ENCODE measurements at places on chromosomes 11 and 22.

GRCh38 chr11:44112091-44112821 lies 16.8 kb downstream of the EXT2 start:
- no peak for DNase-seq

- peak; percentile 68 for DNase-seq
Measured at GRCh38 chr11:44611687-44612434, 46.4 kb downstream of the CD82 start.

DNA sequence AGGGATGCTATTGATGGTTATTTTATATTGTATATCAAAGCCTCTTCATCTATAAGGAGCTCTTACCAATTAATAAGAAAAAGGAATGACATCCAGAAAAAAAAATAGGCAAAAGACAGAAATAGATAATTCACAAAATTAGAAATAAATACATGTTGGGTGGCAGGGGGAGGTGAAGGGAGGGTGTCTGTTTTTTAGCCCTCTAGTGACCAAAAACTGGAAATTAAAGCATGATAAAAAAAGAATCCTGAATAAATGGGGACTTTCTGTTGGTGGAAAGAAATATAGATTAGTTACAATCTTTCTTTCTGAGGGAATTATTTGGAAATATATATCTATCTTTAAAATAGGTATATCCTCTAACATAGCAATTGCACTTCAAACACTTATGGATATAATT lies 42.0 kb upstream of the TTC36 start:
- peak; percentile 28 for DNase-seq

DNA sequence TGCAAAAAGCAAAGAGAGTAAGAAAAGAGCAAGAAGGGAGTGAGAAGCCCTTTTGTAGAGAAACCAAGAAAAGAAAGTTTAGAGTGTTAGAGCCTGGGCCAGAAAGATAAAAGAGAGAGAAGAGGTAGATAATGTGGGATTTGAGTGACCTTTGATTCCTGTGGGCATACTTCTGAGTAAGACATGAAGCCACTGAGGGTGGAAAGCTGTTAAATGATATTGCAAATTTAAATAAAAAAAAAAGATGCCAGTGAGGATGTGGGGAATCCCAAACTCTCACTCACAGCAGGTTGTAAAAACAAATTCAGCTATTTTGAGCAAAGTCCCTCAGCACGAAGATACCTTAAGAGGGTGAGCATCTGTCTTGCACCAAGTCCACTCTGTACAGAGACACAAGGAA lies 59.4 kb upstream of the TOP3B start:
- no peak for DNase-seq

DNA sequence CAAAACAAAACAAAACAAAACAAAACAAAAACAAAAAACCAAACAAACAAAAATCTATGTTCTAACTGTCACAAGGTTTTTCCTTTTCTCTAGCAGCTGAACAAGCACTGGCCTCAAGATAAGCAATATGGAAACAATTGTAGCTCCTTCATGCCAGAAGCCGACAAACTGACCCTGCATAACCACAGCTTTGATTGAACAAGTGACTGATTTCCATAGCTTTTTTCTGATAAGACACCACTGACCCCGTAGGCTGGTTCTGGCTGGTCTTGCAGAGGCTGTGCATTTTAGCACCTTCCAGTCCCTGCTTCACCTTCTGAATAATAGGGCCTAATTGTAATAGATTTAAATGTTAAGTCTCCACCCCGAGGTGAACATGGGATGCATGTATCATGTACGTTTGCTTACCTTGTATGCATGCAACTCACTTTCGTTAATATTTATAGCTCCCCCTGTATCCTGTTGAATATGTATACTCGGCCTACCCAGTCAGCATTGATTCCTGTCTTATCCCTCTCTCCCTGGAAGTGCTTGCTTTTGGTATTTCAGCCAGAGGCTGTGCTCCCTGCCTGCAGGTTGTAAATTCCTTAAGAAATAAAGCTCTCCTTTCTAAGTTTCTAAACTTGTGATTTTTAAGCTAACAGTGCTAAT lies 49.6 kb downstream of the CNTF start:
- DNase-seq = no peak

DNA sequence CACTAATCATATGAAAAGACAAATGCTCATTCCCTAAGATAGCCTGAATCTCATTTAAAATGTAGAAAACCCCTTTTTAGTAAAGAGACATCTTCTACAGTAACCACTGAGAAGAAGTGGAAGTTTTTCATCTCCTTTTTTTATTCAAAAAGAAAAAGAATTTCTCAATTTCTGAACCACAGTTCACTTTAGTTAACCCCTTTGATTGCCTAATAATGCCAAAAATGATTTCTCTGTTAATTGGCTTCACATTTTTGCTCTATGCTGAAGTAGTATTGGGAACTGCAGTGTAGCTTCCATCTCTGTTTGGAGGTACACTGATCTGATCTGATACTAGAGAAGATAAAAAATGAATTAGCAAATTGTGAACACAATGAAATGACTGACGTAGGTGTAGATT lies 58.3 kb downstream of the CD44 start:
- DNase-seq = no peak

DNA sequence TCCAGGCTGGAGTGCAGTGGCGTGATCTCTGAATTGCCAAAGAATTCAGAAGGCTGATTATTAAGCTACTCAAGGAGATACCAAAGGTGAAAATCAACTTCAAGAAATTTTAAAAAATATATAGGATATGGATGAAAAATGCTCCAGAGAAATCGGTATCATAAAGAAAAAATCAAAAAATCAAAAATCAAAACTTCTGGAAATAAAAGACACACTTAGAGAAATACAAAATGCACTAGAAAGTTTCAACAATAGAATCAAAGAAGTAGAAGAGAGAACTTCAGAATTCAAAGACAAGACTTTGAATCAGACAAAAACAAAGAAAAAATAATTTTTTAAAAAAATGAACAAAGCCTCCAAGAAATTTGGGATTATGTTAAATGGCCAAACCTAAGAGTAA lies 45.6 kb upstream of the CLTCL1 start:
- no peak for DNase-seq

DNA sequence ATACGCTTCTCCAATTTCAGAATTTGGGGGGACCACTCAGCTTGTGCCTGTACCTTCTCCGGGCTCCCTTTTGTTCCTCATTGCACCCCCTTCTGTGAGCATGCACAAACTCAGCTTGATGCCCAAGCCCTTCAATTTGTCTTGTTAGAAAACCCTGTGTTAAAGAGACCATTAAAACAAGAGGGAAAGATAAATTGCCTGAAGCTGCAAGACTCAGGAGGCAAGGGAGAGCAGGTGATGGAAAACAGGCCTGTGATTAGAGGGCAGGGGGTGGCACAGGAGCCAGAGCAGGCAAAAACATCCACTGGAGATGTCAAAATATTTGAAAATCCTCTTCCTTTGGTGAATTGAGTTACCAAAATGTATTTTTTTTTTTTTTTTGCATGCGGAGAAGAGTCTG lies 121.7 kb downstream of the MIAT start:
- no peak for DNase-seq

- no peak for DNase-seq
Measured at GRCh38 chr22:37012262-37012904, 6.9 kb downstream of the TST start.

- DNase-seq = no peak
Measured at GRCh38 chr11:2924821-2925675, 4.2 kb downstream of the PHLDA2 start.

DNA sequence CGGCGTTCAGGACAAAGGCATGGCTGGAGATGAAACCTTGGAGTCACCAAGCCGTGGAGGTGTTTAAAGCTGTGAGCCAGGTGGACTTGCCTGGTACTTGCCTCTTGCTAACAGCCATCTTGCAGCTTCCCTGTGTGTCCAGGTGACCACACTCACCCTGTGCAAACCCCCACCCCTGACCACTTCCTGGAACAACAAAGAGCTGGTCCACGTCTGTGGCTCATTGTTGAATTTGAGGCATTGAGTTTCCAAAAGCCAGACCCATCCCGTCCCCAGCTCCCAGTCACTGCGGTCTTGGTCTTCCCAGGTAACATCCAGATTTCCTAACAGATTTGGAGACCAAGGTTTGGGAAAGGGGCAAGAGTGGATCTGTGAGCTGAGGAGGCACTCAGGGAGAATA lies 18.5 kb downstream of the DHCR7 start:
- DNase-seq = no peak

DNA sequence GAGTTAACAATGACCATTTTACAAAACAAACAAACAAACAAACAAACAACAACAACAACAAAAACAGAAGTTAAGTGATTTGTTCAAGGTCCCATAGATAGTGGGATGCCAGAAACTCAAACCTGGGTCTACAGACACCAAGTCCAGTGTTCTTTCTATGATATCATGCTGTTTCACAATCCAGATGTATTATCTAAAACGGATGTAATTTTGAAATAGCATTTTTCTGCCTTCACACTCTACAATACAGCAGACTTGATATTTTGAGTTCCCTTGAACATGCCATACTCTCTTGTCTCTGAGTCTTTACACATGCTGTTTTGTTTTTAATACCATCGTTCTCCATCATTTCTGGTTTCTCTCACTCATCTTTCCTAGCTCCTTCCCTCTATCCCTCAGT lies 104.5 kb downstream of the RELT start:
- DNase-seq = no peak

DNA sequence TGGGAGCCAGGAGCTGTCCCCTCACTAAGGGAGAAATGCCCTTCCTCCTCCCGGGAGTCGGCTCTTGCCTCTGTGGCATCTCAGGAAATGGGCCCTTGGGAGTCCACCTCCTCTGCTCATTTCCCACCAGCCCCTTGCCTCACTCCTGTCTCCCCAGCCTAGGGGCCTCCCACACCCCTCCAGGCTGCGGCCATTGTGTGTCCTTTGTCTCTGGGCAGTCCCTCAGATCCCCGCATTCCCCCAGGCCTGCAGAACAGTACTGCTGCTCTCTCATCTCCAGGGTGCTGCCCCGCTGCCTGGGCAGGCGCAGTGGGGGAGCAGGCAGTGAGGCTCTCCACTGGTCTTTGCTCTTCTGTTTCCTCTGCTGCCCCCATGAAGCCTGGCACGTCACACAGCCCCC lies 25.0 kb downstream of the ADA2 start:
- no peak for DNase-seq

DNA sequence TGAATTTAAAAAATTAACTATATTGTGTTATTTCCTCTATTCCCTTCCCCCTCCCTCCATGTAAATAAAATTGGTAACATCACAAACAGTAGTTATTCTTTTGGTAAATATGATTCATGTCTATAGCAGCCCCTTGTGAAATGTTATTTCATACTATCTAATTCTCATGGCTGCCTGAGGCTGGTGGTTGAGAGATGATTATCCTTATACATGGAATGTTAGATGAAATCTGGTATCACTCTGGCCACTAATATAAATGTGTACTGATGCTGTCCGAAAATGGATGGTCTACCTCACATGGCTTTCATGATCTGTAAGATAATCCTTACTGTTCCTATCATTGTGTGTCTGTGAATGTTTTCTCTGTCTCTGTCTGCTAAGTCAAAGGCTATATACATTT lies 25.0 kb upstream of the EXPH5 start:
- DNase-seq = no peak

- DNase-seq = peak; percentile 86
Measured at GRCh38 chr22:46684706-46685105, 53.3 kb downstream of the CERK start.

GRCh38 chr11:10255388-10256125 lies 38.5 kb downstream of the SBF2 start:
- no peak for DNase-seq

- no peak for DNase-seq
Measured at GRCh38 chr11:78345450-78345849, 72.2 kb downstream of the GAB2 start.

DNA sequence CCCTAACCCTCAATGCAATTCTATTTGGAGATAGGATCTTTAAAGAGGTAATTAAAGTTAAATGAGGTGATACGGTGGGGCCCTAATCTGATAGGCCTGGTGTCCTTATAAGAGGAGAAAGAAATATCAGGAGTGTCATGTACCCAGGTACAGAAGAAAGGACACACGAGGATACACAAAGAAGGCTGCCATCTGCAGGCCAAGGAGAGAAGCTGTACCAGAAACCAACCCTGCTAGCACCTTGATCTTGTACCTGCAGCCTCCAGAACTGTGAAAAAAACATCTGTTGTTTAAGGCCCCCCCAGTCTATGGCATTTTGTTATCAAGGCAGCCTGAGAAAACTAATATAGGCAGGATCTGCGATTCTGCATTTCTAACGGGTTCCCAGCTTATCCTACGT lies 44.2 kb downstream of the FBXO7 start:
- DNase-seq = no peak

DNA sequence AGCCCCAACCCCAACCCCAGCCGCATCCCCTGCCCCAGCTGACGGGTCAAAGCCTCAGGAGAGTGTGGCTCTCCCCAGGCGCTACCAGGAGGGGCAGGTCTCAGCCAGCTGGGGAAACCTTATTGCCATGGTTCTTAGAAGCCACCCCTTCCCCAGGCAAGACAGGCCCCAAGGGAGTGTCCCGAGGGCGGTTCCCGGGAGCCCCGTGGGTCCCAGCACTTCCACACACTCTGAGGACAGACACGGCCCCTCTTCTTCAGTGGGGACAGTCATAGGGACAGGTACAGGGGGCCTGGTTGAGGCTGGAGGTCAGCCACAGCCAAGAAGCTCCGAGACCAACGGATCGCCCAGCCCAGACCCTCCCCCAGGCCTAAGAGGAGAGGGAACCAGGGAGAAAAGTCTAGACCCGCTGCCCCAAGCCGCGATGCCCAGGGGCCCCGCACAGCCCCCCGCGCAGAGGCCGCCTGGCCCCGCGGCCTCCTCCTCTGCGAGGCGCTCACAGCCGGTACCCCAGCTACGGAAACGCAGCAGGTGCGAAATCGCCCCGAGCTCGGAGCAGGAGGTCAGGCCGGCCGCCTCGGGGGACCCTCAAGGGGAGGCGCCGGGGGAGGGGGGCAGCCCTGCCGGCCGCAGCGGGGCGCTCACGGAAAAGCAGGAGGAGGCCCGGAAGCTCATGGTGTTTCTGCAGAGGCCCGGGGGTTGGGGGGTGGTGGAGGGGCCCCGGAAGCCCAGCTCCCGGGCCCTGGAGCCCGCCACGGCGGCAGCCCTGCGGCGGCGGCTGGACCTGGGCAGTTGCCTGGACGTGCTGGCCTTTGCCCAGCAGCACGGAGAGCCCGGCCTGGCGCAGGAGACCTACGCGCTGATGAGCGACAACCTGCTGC lies 2.6 kb downstream of the KLHDC7B start:
- peak; percentile 70 for DNase-seq

All from germinal center (tissue), 1 donor.